Lower lobe of right lung (tissue), 2 donors: ENCODE measurements at places on chromosomes 1 and 21. TPM values are rescaled to one million over a fixed set of nuclear protein-coding genes. Genes with fewer than 3 reads are reported as not detected.

- no peak overlapping the region for H3K4me3 ChIP-seq
- DNase-seq: no peak
- H3K27ac ChIP-seq: no peak overlapping the region
- no peaks in the 10 kb centered on the region for H3K36me3 ChIP-seq
- H3K27me3 ChIP-seq: no peaks in the 10 kb centered on the region
These were observed 113.2 kb downstream of the TOMM20 start for GRCh38 chr1:235015291-235015985.

DNA sequence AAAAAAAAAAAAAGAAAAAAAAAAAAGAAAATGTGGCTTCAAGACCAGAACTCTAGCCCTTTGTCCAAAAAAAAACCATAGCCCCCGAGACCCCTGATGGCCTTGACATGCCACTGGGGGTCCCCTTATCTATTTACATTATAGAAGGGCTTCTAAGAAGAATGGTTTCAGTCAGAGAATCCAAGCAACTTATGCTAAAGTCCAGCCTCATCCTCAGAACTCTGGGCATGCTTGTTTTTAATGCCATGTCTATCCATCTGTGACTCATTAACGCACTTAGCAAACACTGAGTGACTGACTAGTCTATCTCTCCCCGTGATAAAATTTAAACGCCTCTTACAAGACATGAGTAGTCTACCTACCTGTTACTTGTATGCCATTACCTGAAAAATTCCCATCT is 29.3 kb downstream of the ERG start:
- no peak overlapping the region for H3K4me3 ChIP-seq
- H3K27ac ChIP-seq: no peak overlapping the region
- peaks cover 3% of the 10 kb centered on the region for H3K27me3 ChIP-seq

The TMEM269 gene
- not detected for total RNA-seq

The LHX4 gene
- total RNA-seq: not detected
